Suppressor macrophage (primary cell): ENCODE measurements at places on chromosomes 3 and 15.

DNA sequence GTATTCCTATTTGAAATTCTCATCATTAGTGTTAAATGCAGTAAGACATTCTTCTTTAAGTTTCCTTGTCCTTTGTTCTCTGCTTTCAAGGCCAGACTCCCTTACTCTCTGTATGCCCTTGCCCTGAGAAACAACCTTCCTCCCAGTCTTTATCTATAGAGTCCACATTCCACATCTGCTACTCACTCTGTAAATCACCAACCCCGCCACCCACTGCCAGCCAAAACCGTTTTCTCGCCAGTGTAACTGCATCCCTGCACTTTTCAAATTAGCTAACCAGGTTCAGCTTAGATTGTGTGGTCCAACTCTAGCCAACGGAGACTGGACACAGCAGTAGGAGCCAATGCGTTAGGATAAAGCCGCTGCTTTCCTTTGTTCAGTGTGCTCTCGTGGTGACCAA, 402.4 kb upstream of the PDZRN3 start:
- DNase-seq, result no peak

DNA sequence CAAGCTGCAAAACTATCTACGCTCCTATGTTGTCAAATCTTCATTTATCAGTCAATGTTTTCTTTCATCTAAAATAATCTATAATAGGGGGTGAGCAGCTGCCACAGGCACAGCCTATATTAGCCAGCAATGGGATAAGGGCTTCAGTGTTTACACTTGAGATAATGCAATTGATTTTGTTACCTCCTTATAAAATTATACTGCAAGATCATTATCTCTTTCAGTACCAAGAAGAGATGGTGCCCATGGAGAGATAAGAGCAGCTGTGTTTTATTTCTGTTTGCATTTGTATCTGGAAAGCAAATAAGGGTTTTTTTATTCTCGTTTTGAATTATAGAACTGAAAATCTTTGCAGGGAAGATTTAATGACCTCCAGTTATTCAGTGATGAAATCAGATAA, 68.9 kb downstream of the PLD1 start:
- no peak for DNase-seq

- DNase-seq, result no peak
Measured at GRCh38 chr3:177330779-177331178, 133.5 kb upstream of the TBL1XR1 start.

GRCh38 chr3:72015463-72015862, 230.5 kb upstream of the PROK2 start:
- peak; percentile 33 for DNase-seq

- DNase-seq, result no peak
Measured at GRCh38 chr3:117754841-117755240, 1045.3 kb downstream of the TUSC7 start.

GRCh38 chr15:71662306-71662705, 148.0 kb upstream of the NR2E3 start:
- DNase-seq, result no peak
